ENCODE measurements at places on chromosomes 5 and 9.

GRCh38 chr5:120564013-120564412, 99.9 kb downstream of the PRR16 start:
- DNase-seq, result no peak

DNA sequence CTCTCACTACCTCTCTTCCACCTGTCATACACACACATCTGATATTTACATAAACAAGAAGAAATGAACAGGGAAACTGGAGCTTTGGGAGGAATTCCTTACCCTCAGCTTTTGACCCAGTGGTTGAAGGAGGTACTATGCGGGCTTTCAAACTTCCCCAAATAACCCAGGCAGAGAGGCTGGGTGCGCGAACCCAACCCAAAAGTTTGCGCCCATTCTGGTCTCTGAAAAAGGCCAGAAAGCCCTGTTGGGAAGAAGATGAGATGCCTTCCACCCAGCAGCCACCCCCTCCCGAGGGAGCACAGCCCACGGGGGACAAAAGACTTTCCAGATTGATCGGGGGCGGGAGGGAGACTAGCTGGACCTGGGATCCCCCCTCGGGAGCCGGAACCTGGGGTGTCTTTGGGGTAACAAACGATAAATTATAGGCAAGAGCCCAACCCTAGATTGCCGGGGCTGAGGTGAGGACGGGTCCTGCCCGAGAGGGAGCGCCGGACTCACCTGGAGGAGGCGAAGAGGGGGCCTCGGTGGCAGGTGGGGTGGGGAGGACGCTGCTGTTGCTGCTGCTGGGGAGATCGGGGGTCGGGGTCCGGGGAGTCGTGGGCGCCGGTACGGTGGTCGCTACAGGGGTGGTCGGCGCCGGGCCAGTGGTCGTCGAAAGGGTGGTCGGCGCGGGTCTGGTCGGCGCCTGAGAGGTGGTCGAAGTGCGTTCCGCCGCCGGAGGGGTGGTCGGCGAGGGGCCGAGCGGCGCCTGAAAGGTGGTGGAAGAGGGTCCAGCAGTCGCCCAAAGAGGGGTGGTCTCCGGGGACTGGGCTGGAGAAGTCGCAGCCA, 798 bp downstream of the MEGF9 start:
- no peak for DNase-seq

- DNase-seq, result no peak
Observed at GRCh38 chr5:165187815-165188214, 1682.4 kb downstream of the MAT2B start.

DNA sequence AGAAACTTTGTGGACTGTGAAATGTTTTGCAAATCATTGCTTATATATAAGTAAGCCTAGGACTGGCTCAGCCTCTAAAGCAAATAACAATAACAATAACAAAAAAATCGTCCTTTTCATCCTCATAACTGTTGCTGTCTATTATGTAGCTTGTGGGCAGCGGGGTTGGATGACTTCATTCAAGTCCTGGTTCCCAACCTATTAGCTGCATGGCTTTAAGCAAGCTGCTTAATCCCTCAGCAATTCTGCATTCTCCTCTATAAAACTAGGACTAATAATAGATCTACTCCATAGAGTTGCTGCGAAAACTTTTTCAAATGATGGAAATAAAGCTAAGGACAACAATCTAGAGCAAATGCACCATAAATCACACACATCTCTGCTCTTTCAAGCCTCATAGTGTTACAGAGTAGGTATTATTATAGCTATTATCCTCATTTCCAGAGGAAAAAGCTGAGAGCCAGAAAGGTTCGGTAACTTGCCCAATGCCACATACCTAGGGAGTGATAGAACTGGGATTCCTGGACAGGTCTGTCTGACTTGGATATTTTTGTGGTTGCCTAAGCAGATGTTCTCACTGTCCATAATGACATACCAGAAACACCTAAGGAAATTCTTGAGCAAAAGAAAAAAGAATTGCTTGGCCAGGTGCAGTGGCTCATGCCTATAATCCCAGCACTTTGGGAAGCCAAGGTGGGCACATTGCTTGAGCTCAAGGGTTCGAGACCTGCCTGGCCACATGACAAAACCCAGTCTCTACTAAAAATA, 98.8 kb upstream of the ADRA1B start:
- no peak for DNase-seq

DNA sequence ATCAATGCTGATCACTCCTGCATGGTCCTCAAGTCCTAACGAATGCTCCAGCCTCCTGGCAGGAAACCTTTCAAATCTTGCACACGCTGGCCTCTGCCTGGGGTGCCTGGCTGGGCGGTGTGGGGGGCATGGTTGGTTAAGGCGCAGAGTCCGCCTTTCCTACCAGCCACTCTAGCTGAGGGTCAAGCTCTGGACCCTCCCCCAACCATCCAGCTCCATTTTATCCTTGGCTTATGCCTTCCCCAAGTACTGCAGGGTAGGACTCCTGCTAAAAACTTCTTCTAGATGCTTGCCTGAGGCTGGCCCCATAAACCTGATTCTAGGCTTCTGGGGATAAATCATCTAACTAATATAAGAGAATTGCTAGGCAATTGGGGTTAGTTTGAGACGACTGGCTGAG, 808 bp upstream of the MVB12B start:
- DNase-seq, result no peak

DNA sequence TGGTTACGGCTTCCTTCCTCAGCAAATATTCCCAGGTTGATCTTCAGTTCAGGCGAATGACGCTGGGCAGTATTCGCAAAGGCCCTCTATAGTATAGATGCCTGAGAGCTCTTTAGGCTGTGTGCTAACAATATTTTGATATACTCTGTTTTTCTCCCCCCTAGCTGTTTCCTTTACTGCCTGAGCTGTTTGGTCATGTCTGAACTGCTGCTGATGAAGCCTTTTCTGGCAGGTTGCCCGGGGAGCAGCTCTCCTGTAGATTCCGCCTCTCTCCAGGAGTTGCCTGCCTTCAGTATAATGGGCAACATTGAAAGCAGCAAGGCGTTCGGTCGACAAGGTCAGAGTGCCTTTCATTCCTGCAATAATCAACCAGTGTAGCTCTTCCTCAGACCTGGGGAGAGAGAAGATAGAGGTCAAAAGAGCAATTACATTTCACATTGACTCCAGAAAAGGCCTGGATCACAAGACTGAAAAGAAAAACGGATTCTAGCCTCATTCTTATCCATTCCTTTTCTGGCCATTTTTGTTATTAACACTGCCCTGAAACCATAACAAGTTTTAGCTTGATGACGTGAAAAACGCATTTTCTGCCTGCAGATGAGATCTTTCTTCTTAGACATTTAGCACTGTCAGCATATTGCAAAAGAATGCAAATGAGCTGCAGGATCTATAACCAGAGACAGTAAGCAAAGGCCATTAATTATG, 60.1 kb upstream of the ZNF608 start:
- no peak for DNase-seq

DNA sequence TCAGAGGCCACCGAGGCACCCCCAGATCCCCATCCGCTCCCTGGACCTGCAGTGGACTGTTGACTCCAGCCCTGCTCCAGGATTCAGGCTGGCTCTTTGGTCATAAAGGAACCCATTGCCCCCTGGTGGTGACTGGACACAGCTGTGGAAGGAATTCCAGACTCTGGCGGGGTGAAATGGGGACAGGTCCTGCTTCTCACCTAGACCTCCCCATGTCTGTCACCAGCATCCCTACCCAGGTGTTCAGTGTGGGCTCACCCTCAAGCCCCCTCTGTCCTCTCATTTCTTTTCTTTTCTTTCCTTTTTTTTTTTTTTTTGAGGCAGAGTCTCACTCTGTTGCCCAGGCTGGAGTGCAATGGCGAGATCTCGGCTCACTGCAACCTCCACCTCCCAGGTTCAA, 25.5 kb upstream of the STXBP1 start:
- no peak for DNase-seq

DNA sequence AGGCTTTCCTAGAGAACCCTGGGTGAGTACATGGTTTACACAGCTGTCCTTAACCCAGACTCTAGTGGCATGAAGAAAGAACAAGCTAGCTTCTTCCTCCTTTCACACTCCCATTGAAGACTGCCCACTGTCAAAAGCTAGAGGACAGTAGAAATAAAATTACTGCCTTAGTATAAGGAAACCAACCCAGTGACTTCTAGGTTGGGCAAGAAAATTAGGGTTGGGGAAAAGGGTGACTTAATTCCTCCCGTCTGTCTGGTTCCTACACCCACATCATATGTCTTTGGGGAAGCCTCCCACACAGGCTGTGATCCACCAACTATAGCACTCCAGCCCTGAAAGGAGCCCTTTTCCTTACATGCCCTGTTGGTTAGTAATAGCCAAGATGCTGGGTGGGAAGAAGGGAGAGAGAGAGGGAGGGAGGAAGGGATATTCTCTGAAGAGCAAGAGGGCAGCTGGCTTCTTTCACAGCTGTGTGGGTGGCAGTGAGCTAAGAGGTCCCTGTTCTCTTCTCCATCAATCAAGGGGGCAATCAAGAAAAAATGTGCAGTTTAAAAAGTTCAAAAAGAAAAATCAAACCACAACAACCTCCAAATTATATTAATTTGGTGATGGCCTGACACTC, 21.7 kb downstream of the HBEGF start:
- DNase-seq, result no peak

- DNase-seq, result no peak
Observed at GRCh38 chr5:147234825-147235635, at the start of gene STK32A. STK32A (plus strand) TSS chr5:147235026; CDS start chr5:147239635, 4,609 bp downstream.

DNA sequence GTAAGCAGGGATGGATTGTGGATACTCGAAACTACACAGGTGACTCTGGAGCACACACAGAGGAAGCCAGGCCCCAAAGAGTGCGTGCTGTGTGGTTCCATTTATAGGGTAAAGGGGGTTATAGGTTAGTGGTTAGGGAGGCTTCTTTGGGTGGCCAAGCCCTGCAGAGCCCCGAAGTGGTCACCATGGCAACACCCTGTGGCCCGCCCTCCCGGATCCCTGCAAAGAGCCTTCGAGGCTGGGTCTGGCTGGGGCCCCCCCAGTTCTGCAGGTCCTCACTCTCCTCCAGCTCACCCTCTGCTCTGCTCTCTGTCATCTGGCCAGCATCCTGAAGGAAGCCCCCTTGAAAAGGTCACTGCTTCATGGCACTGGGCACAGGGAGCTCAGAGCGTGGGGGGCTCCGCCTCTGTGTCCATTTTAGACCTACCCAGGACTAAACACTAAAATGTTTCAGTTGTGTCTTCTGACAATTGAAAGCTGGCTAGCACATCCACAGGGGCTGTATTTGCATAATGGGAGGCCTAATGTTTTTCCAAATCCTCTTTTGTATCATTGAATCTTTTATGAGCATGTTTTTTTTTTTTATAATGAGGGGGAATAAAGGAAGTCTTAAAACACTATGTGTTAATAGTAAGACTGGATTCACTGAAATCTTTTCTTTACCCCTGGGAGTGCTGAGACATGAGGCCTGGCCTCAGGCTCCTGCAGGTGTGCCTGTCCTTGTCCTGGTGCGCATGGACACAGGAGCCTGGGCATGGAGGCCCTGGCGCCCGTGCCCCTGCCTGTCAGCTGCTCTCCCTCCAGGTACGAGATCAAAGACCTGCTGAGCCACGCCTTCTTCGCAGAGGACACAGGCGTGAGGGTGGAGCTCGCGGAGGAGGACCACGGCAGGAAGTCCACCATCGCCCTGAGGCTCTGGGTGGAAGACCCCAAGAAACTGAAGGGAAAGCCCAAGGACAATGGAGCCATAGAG, 55.3 kb downstream of the WNK2 start:
- DNase-seq, result no peak

GRCh38 chr5:125411071-125411743, 664.8 kb upstream of the ZNF608 start:
- DNase-seq, result no peak

- DNase-seq, result no peak
Observed at GRCh38 chr9:14043483-14043882, 270.5 kb downstream of the NFIB start.

GRCh38 chr5:28580616-28581015, 1542.2 kb upstream of the CDH9 start:
- DNase-seq, result no peak

DNA sequence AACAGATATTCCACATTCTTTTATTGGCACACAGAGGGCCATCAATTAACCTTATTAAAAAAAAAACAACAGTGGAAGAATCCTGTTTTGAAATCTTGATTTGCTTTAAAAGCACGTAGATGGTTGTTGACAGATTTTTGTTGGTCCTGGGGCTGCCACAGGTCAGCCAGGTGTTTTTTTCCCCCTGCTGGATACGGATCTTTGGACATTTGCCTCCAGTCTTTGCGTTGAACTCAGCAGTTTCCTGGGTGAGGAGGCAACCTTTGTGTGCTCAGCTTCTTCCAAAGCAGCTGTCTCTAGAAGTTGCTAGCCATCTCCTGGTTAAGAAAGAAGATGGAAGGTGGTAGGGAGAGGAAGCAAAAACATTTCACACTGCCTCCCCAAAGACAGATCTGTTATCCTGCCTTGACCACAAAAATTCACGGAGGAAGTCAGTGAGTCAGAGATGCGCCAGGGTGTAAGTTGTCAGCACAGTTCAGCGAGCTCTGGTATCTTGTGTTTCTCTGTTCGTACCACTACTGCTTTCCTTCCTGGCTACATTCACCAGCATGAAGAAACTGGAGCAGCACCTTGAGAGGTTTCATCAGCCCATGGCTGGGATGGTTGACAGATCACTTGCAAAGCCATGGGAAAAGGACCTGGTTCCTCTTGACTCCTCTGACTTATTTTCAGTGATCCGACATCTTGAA, 207.3 kb downstream of the ARHGAP26 start:
- no peak for DNase-seq

GRCh38 chr9:79970146-79970425, 398.3 kb downstream of the TLE4 start:
- DNase-seq, result no peak

GRCh38 chr5:38755181-38755580, 90.6 kb upstream of the OSMR start:
- DNase-seq, result no peak

- DNase-seq, result no peak
Observed at GRCh38 chr5:177373806-177374205, 10.4 kb upstream of the SLC34A1 start.

GRCh38 chr5:71751422-71751821, 32.3 kb downstream of the CARTPT start:
- no peak for DNase-seq

DNA sequence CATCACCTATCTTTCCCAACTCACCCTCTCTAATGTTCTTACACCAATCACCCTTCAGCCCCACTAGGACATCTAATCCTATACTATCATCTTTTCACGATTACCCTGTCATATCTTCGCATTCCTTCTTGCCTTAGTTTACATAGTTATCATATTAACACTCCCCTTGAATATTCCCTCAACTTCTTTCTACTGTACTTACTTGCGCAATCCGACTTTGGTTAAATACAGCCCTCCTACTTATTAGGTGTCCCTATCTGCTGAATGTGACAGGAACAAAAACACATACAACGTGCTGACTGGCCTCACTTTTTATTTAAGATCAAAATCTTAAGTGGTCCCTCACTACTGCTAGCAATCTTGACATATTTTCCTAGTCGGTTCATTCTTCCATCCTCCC, 19.5 kb upstream of the HK3 start:
- DNase-seq, result no peak

DNA sequence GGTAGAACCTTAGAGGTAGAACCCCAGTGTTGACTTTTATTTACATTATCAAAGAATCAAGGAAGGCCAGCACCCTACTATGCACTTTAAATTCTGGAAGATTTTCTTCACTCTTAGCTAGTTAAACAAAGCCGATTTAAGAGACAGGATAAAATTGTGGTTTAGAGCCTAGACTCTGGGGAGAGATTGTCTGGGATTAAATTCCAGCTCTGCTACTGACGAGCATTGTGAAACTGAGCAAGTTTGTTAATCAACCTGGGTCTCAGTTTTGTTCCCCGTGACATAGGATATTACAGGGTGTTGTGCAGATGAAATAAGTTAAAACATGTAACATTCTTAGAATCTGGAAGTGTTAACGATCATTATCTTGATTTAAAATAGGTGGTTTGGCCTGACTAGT, 83.5 kb downstream of the FEM1C start:
- DNase-seq, result no peak
